ENCODE measurements at places on chromosomes 11 and 22. TPM values are rescaled to one million over a fixed set of nuclear protein-coding genes. Genes with fewer than 3 reads are reported as not detected.

The SGSM1 gene
- polyA plus RNA-seq, result 0.84 TPM

The CABP4 gene
- polyA plus RNA-seq, result 0.52 TPM

The WNT7B gene
- polyA plus RNA-seq, result 0.45 TPM

The ANO3 gene
- 6.2 TPM for polyA plus RNA-seq

The NXPE2 gene
- 0.30 TPM for polyA plus RNA-seq

The ANO1 gene
- 28.8 TPM for polyA plus RNA-seq

The P2RX6 gene
- polyA plus RNA-seq, result 0.42 TPM

The MRGPRF gene
- not detected for polyA plus RNA-seq

The KRTAP5-9 gene
- not detected for polyA plus RNA-seq

The ZNF202 gene
- 5.6 TPM for polyA plus RNA-seq

The IPO7 gene
- 34.3 TPM for polyA plus RNA-seq

The RTN4RL2 gene
- polyA plus RNA-seq, result 0.16 TPM

The MS4A4A gene
- not detected for polyA plus RNA-seq

The PRRG4 gene
- polyA plus RNA-seq, result 0.07 TPM

Data from Purkinje cell (primary cell).